Endothelial cell of umbilical vein (primary cell): ENCODE measurements at places on chromosomes 4 and X. TPM values are rescaled to one million over a fixed set of nuclear protein-coding genes. Genes with fewer than 3 reads are reported as not detected.

Gene XG
- 0.44 TPM in 1 of 2 replicates, not detected in the other for total RNA-seq

Gene SLC10A4
- total RNA-seq: 0.18 TPM in 1 of 2 replicates, not detected in the other

Gene PNMA5
- not detected in 2 replicates for total RNA-seq

Gene ZGRF1
- total RNA-seq: 14.0 and 14.4 TPM in 2 replicates

Gene GPR34
- not detected in 2 replicates for total RNA-seq

Gene LARP1B
- total RNA-seq: 27.7 and 28.8 TPM in 2 replicates

Gene SERTM2
- not detected in 2 replicates for total RNA-seq

Gene ARMCX1
- total RNA-seq: 19.9 and 22.4 TPM in 2 replicates

Gene CLCN5
- 12.9 TPM in 2 replicates for total RNA-seq

Gene CYTL1
- 4.0 and 29.8 TPM in 2 replicates for total RNA-seq

Gene STK32B
- 7.8 and 12.4 TPM in 2 replicates for total RNA-seq

Gene CRMP1
- total RNA-seq: not detected in 2 replicates

Gene CASP6
- total RNA-seq: 35.4 and 37.0 TPM in 2 replicates

Gene ASMT
- total RNA-seq: not detected in 2 replicates

Gene POU4F2
- total RNA-seq: not detected in 2 replicates

Gene PLS3
- total RNA-seq: 305 and 329 TPM in 2 replicates

Gene TAF7L
- 1.1 and 1.8 TPM in 2 replicates for total RNA-seq

Gene ZDHHC15
- not detected in 2 replicates for total RNA-seq

Gene RHOH
- total RNA-seq: 0.30 TPM in 1 of 2 replicates, not detected in the other

Gene NXF2
- not detected in 2 replicates for total RNA-seq

Gene HTN1
- not detected in 2 replicates for total RNA-seq

Gene GABRB1
- not detected in 2 replicates for total RNA-seq

Gene TEC
- total RNA-seq: 0.86 and 0.97 TPM in 2 replicates

Gene MEPE
- not detected in 2 replicates for total RNA-seq
